ENCODE measurements at places on chromosomes 11 and 22. TPM values are rescaled to one million over a fixed set of nuclear protein-coding genes. Genes with fewer than 3 reads are reported as not detected.

DBX1 gene
- not detected for total RNA-seq

CCDC15 gene
- 1.4 TPM for total RNA-seq

EPS8L2 gene
- 2.1 TPM for total RNA-seq

OR4S1 gene
- not detected for total RNA-seq

RBFOX2 gene
- 0.42 TPM for total RNA-seq

ALDH3B1 gene
- 19.6 TPM for total RNA-seq

PTPRCAP gene
- 137 TPM for total RNA-seq

FOLR3 gene
- 1.3 TPM for total RNA-seq

TMEM191C gene
- total RNA-seq = 2.1 TPM

NRGN gene
- total RNA-seq = 58.9 TPM

SCN2B gene
- not detected for total RNA-seq

SYT12 gene
- 0.10 TPM for total RNA-seq

C11orf42 gene
- total RNA-seq = not detected

HTR3A gene
- 0.21 TPM for total RNA-seq

SMTNL1 gene
- 0.10 TPM for total RNA-seq

CNIH2 gene
- total RNA-seq = 1.0 TPM

DPP3 gene
- 15.2 TPM for total RNA-seq

FSHB gene
- not detected for total RNA-seq

PTDSS2 gene
- 8.8 TPM for total RNA-seq

OR52I1 gene
- total RNA-seq = not detected

MCAT gene
- 5.1 TPM for total RNA-seq

RFPL1 gene
- total RNA-seq = not detected

CRYBA4 gene
- not detected for total RNA-seq

KDELR3 gene
- not detected for total RNA-seq

BARX2 gene
- total RNA-seq = not detected

TCF20 gene
- total RNA-seq = 53.8 TPM

MFRP gene
- not detected for total RNA-seq

SLC17A6 gene
- total RNA-seq = not detected

GAB4 gene
- total RNA-seq = 0.21 TPM

C11orf86 gene
- total RNA-seq = not detected

OR6A2 gene
- not detected for total RNA-seq

APOL5 gene
- not detected for total RNA-seq

CENPM gene
- total RNA-seq = 11.9 TPM

MMP11 gene
- total RNA-seq = 0.94 TPM

C22orf42 gene
- total RNA-seq = 0.10 TPM
